ENCODE measurements at places on chromosomes 1 and 21. TPM values are rescaled to one million over a fixed set of nuclear protein-coding genes. Genes with fewer than 3 reads are reported as not detected.

DNA sequence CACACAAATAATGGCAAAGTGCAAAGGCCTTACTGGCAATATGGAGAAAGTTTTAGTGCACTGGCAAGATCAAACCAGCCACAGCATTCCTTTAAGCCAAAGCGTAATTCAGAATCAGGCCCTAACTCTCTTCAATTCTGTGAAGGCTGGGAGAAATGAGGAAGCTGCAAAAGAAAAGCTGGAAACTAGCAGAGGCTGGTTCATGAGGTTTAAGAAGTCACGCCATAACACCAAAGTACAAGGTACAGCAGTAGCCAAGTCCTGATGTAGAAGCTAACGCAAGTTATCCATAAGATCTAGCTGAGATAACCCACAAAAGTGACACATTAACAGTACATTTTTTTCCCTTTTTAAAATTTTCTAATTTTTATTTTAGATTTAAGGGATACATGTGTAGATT is 57.1 kb downstream of the SLC27A3 start:
- no peak for DNase-seq

GRCh38 chr1:15542388-15543250 is 16.0 kb downstream of the DNAJC16 start:
- no peak for DNase-seq

The PAQR6 gene
- 2.6 TPM for total RNA-seq

The CLCA4 gene
- 0.05 TPM for total RNA-seq

Measured in GM12878 (cell line).